ENCODE measurements at places on chromosomes 2 and 18.

- DNase-seq: no peak
Observed at GRCh38 chr2:182726473-182726872, 10.4 kb downstream of the DNAJC10 start.

DNA sequence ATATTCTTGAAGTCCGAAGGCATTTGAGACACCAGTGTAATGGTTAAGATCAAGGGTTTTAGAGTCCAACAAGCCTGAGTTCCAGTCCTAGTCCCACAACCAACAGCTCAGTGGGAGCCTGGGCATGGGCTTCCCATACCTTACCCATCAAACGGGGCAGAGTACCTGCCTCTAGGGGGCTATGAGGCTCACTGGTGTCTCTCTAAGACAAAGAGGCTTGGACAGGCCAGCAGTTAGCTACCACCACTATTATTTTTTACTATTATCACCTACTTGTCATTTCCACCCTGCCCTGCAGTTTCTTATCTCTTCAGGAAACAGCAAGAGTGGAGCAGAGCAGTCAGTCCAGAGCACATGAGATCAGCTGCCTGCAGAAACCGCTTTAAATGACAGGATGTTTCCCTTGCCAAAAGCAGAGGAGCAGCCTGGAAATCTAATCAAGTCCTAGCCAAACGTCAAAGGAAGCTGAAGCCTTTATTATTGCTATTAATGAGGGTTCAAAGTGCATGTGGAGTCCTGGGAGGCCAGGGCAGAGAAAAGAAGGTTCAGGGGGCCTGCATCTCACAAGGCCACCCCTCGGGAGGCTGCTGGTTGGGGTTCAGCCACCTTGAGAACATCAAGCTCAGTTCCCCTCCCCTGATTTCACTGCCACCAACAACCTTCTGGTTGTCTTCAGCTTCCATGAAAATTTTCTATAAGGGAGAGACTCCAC, 66.6 kb downstream of the STPG4 start:
- no peak for DNase-seq

DNA sequence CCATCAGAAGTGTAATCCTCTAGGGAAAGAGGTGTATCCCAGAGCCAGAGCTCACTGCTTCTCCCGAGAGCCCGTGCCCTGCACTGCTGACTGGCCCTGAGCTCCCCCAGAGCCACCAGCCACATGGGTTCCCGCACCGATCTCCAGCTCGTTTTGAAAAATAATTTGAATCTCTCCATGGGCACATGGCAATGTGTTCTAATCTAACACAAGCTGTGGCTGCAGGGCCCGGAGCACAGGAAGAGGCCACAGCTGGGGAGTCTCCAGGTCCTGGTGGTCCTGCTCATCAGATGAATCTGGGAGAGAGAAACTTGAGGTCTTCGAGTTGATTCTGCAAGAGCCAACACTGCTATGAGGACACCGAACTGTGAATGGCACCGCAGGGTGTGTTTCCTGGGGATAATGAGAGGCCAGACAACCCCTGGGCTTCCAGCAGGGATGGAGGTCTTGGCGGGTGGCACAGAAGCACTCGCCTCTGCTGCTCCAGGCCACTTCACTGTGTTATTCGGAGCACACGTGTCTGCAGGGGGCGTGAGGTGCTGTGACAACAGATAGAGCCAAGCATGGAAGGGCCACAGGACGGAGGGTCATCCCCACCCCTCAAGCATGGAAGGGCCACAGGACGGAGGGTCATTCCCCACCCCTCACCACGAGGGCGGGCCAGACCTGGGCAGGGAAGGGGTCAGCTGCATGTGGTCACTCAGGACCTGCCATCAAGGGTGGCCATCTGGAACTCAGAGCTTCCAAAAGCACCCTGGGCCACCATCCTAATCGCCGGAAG, 196.8 kb downstream of the NDUFA10 start:
- DNase-seq: no peak

GRCh38 chr2:88831792-88832248, 140.3 kb downstream of the RPIA start:
- no peak for DNase-seq

- no peak for DNase-seq
Observed at GRCh38 chr2:56739413-56739812, 555.6 kb downstream of the CCDC85A start.

DNA sequence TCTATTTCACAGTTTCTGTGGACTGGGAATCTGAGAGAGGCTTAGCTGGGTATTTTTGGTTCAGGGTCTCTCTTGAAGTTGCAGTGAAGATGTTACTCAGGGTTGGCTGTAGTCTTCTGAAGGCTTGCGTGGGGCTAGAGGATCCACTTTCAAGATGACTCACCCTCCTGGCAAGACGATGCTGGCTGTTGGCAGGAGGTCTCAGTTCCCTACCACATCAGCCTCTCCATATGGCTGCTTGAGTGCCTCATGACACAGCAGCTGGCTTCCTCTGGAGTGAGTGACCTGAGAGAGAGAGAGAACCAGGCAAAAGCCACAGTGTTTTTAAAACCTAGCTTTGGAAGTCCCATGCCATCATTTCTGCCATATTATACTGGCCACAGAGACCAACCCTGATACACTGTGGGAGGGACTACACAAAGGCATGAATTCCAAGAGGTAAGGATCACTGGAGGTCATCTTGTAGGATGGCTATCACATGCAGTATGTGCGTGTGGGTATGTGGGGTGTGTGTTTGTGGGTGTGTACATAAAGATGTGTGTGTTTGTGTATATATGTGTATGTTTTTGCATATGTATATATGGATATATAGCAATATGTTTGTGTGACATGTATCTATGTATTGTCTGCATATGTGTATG, 25.1 kb downstream of the DNPEP start:
- DNase-seq: no peak

DNA sequence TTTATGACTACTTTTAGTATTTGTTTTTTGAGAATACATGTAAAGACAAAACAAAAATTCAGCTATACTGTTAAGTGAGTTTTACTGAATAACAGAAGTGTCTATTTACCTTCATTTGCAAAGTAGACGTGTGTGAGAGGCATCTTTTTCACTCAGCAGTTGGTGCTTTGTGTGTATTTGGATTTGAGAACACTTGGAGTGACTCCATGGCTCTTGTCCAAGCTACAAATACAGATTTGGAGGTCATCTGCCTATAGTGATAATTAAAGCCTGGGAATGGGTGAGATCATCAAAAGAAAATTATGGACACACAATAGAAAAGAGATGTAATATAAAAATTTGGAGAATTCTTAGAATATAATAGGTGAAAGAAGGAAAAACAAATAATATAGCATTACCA, 6.2 kb downstream of the NAB1 start:
- DNase-seq: no peak

GRCh38 chr18:70234667-70235459, 29.4 kb upstream of the RTTN start:
- no peak for DNase-seq

DNA sequence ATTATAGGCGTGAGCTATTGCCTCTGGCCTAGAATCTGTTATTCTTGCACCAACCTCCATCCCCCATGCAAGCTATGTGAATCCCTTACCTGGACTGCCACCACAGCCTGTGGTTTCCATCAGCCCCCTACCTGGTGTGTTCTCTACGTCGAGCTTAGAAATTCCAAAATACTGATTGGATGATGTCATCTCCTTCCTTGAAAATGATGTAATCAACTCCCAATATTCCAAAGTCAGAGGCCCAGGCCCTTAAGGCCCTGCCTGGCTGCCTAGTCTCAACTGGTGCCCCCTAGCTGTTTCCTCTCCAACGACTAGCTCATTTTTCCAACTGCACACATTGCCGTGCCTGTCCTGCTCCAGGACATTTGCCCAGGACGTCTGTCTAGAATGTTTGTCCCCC, 41.3 kb upstream of the GBX2 start:
- DNase-seq: peak; percentile 14

DNA sequence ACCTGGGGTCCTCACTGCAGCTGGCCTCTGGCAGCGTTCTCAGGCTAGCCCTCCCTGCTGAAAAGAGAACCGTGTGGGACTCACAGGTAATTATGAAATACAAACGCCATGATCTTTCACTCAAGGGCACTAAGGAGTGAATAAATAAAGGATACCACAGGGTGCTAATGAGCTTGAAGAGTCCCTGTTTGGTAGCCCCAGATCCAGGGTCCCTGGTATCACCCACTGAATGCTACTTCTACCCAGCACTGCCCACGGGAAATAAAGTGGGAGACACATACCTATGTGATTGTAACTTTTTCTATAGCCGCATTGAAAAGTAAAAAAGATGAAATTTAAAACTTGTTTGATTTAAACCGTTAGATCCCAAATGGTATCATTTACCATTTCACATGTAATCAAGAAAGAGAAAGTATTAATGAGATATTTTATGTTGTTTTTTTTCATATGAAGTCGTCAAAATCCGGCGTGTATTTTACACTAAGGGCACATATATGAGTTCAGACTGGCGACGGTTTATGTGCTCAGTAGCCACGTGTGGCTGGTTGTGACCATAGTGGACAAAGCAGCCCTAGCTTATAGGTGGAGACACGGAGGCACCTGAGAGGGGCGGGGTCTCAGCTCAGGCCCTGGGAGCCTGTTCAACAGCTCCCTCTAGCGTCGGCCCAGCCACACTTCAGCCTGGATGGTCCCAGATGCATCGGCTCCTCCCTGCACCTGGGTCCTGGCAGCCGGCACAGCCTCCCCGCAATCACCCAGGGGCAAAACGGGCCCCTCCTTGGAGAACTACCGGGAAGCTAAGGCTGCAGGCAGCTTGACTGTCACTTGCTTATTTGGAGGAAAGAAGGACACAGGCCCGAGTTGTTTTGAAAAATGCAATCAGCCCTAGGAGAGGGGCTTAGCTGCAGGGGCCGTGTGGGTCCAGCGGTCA, 39.2 kb downstream of the ODC1 start:
- peak; percentile 83 for DNase-seq

DNA sequence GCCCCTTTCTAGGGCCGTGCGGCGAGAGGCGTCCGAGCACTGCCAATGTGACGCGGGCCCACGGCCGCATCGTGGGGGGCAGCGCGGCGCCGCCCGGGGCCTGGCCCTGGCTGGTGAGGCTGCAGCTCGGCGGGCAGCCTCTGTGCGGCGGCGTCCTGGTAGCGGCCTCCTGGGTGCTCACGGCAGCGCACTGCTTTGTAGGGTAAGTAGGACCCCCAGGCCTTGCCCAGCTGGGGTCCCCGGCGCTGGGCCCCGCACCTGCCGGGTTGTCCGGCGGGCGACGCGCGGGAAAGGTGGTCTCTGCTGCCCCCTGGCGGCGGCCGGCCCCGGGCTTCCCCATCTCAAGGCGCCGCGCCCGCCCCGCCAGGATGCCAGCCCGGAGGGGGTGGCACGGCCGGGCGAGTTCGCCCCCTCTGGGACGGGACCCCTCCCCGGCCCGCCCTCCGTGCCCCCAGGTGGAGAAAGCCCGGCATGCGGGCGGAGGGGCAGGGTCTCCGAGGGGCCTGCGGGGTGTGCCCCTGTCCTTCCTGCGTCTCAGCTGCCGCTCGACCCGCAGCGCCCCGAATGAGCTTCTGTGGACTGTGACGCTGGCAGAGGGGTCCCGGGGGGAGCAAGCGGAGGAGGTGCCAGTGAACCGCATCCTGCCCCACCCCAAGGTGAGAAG, 1.9 kb downstream of the PRSS56 start:
- peak; percentile 22 for DNase-seq

GRCh38 chr18:45539491-45539891, 75.8 kb upstream of the SLC14A2 start:
- DNase-seq: no peak

DNA sequence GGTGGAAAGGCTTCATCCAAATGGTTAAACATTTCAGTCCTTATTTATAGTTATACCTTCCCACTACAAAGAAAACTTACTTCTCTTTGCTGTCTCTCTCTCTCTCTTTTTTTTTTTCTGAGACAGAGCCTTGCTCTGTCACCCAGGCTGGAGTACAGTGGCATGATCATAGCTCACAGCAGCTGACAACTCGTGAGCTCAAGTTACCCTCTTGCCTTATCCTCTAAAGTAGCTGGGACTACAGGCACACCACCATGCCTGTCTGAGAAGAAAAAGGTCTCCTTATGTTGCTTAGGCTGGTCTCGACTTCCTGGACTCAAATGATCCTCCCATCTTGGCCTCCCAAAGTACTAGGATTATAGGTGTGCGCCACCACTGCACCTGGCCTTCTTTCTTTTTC, 32.3 kb upstream of the OLA1 start:
- no peak for DNase-seq

DNA sequence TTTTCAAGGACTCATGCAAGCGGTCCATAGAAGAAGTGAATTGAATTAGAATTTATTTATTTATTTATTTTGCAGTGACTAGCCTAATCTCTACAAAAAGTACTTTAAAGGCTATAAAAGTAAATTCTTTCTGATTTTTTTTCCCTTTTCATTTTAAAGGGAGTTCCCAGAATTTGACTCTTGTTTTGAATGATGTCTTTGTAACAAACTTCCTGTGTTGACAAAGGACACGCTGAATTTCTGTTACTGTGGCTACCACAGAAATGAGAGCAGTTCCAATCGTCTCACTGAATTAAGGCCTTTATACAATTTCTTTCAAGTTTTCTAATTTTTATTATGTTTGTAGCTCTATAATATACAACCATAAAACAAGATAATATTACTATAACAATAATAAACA, 46.3 kb upstream of the LPIN2 start:
- no peak for DNase-seq

GRCh38 chr2:210288408-210288807, 26.6 kb downstream of the MYL1 start:
- no peak for DNase-seq

GRCh38 chr2:220670511-220670910, 901.6 kb downstream of the EPHA4 start:
- DNase-seq: no peak

- DNase-seq: no peak
Observed at GRCh38 chr2:120108749-120109148, 95.9 kb downstream of the EPB41L5 start.

- no peak for DNase-seq
Observed at GRCh38 chr2:234422981-234423431, 73.9 kb downstream of the ARL4C start.

- DNase-seq: no peak
Observed at GRCh38 chr2:174836377-174836994, 72.2 kb upstream of the CHRNA1 start.

DNA sequence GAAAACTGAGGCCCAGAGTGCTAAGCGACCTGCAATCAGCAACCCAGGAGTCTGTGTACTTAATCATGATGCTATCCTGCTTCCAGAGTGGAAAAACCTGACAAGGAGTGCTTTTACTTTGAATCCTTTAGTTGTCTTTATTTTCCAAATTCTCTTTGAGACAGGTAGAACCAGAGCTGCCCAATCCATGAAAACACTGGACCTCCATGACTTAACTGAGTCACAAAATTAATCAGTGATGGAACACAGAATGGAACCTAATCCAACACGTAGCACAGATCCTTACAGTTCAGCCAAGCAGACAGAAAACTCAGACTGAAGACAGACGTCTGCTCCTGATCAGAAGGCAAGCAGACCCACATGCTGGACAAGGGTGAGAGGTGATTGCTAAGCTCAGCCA, 175.6 kb downstream of the BCL11A start:
- DNase-seq: no peak
